ENCODE measurements at places on chromosomes 1 and 21. TPM values are rescaled to one million over a fixed set of nuclear protein-coding genes. Genes with fewer than 3 reads are reported as not detected.

Gene CSF3R
- polyA plus RNA-seq = not detected

Gene HSF2BP
- polyA plus RNA-seq = 0.63 TPM

DNA sequence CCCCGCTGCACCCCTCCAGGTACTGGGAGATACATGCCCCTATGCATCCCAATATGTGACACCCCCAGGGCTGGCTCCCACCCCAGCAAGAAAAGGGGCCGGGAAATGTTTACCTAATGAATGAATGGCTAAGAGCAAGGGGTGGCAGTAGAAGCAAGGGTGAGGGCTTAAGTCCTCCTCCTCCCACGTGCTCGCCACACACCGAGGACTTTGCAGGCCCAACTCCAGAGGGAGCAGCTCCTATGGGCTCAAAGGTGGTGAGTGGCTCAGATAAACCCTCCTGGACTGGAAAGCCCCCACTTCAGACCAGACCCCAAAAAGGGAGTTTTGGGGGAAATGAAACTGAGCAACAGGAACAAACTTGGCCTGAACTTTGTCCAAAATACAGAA is 11.4 kb downstream of the SLC45A3 start:
- DNase-seq = no peak

GRCh38 chr1:55938376-55938850 is 641.0 kb downstream of the PLPP3 start:
- DNase-seq = no peak

GRCh38 chr1:80392529-80392928 is 1386.0 kb upstream of the ADGRL4 start:
- no peak for DNase-seq

GRCh38 chr1:186102547-186103148 is 272.4 kb downstream of the TPR start:
- peak; percentile 89 for DNase-seq

- DNase-seq = no peak
Observed at GRCh38 chr21:26513212-26513611, 59.9 kb downstream of the CYYR1 start.

Measured in IMR-90 (cell line).